ENCODE measurements at places on chromosomes 3 and 15. TPM values are rescaled to one million over a fixed set of nuclear protein-coding genes. Genes with fewer than 3 reads are reported as not detected.

FBXW12 gene
- total RNA-seq: not detected

RFTN1 gene
- total RNA-seq: 45.1 TPM

HAUS2 gene
- total RNA-seq: 37.8 TPM

UBR1 gene
- 26.9 TPM for total RNA-seq

FOXL2 gene
- 0.12 TPM for total RNA-seq

THRB gene
- total RNA-seq: 0.18 TPM

SLC28A1 gene
- total RNA-seq: not detected

CCDC54 gene
- total RNA-seq: not detected

DNAH12 gene
- 0.20 TPM for total RNA-seq

CPN2 gene
- not detected for total RNA-seq

ANKRD63 gene
- not detected for total RNA-seq

STARD9 gene
- total RNA-seq: 17.2 TPM

CFAP20DC gene
- 1.9 TPM for total RNA-seq

NOP10 gene
- 225 TPM for total RNA-seq

Data from endothelial cell of umbilical vein (primary cell).